ENCODE measurements at places on chromosomes 7 and 10. TPM values are rescaled to one million over a fixed set of nuclear protein-coding genes. Genes with fewer than 3 reads are reported as not detected.

GRCh38 chr7:93968911-93969620 lies 35.1 kb downstream of the BET1 start:
- H3K27me3 ChIP-seq, result no peaks in the 10 kb centered on the region
- DNase-seq, result no peak
- H3K4me3 ChIP-seq, result no peak overlapping the region
- H3K4me1 ChIP-seq, result no peaks in the 10 kb centered on the region
- H3K27ac ChIP-seq, result no peak overlapping the region
- H3K36me3 ChIP-seq, result no peaks in the 10 kb centered on the region

- DNase-seq, result no peak
- no peaks in the 10 kb centered on the region for H3K27me3 ChIP-seq
- no peaks in the 10 kb centered on the region for H3K4me1 ChIP-seq
- no peak overlapping the region for H3K4me3 ChIP-seq
Observed at GRCh38 chr10:43502931-43503330, 66.0 kb downstream of the ZNF487 start.

GRCh38 chr10:100805543-100806355 lies 60.4 kb downstream of the PAX2 start:
- H3K4me1 ChIP-seq, result no peaks in the 10 kb centered on the region
- H3K36me3 ChIP-seq, result no peaks in the 10 kb centered on the region
- H3K27ac ChIP-seq, result no peak overlapping the region
- H3K4me3 ChIP-seq, result no peak overlapping the region

GRCh38 chr10:44971935-44972757 lies 6.5 kb downstream of the DEPP1 start:
- H3K4me3 ChIP-seq, result no peak overlapping the region
- no peak for DNase-seq
- no peaks in the 10 kb centered on the region for H3K36me3 ChIP-seq
- no peak overlapping the region for H3K27ac ChIP-seq

DNA sequence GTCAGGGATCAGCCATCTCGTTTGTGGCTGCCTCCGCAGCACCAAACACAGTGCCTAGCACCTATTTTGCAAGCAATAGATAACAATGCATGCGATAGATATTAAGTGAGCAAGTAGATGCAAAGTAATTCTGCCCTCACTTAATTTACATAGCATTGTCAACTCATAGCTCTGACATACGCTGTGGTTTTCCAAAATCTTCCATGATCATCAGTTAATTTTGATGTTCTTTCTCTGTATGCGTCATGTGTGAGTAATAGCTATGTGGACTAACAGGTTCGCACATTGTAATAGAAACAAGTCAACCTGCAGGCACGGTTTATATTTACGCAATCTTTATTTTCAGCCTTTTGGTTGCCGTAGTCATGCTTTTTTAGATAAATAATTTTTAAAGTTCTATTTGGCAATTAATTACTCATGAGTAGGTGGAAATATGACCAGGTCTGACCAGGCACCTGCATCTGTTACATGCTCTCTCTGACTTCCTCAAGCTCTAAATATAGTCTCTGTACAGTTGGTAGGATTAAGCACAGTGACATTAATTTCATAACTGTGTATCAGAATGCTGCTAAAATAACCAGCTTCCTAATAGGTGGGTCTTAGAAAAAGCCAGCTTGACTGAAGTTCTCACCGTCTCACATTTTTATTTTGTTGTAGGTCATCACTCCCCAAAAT lies 13.3 kb downstream of the MAP3K8 start:
- DNase-seq, result no peak
- no peak overlapping the region for H3K27ac ChIP-seq
- no peaks in the 10 kb centered on the region for H3K4me1 ChIP-seq
- H3K27me3 ChIP-seq, result no peaks in the 10 kb centered on the region
- H3K4me3 ChIP-seq, result no peak overlapping the region
- H3K36me3 ChIP-seq, result peaks cover 12% of the 10 kb centered on the region

DNA sequence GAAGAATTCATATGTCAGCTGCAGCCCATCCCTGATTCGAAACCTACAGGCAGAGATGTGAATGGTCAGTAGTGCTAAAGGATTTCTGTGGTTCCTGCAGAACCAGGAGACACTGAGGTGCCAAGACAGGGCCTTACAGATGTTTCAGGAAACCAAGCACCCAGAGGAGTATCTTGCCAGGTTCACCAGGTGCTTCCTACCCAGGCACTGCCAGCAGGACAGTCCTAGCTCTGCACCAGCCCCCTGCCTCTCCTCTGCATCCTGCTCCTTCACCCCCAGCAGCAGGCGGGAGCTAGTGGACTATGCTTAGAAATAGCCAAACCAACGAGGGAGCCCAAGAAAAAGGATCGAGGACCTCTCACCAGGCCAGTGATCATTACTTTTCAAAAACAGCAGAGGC lies 4.2 kb upstream of the IKZF1 start:
- H3K27ac ChIP-seq, result no peak overlapping the region
- no peaks in the 10 kb centered on the region for H3K36me3 ChIP-seq
- H3K4me1 ChIP-seq, result no peaks in the 10 kb centered on the region
- no peak overlapping the region for H3K4me3 ChIP-seq
- no peak for DNase-seq
- peaks cover 16% of the 10 kb centered on the region for H3K27me3 ChIP-seq

Gene PLCE1
- total RNA-seq, result 45.5 TPM

Gene INSYN2A
- not detected for total RNA-seq

All from colonic mucosa (tissue), 4 donors.